GM12878 (cell line): ENCODE measurements at places on chromosomes 7 and 10.

DNA sequence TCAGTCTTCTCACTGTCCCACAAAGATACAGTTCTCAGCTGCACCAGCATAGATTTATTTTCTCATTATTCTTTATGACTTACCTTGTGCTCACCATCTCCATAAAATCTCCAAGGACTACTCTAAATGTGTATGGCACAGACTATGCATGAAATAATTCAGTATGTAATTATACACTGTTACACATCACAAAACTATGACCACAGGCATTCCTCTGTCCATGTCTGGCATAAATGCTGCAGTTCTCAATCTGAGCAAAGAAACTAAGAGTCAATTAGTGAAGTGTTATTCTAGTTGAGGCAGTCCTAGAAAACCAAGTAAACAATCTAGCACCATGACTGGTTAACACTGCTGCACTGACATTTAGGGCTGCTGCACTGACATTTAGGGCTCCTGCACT lies 2.7 kb downstream of the CYCS start:
- DNase-seq = no peak

DNA sequence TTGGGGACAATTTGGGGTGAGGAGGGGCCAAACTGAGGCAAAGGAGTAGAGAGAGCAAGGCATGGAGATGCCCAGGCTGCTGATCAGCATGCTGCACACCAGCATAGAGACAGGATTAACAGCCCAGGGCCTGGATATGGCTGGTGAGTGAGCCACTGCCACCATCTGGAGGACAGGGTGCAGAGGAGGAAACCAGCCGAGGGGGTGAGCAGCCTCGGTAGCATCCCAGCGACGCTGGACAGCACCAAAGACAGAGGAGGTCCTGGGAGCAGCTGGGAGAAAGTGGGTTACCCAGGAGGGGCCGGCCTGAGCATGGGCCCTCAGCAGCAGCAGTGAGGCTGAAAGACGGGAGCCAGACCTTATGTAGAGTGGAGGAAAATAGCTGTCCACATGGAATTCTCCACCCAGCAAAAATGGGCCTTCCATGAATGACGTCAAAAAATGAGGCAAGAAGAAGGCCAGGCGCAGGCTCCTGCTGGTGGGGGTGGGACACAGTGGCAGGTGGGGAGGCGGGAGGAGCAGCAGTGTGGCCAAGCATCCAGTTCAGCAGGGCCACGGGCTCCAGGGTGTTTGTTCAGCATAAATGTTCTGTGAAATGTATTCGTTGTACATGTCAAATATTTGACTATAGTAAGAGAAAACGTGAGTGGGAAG lies 16.7 kb downstream of the RET start:
- no peak for DNase-seq

GRCh38 chr7:5218564-5219360 lies 28.7 kb downstream of the WIPI2 start:
- DNase-seq = peak; percentile 97

DNA sequence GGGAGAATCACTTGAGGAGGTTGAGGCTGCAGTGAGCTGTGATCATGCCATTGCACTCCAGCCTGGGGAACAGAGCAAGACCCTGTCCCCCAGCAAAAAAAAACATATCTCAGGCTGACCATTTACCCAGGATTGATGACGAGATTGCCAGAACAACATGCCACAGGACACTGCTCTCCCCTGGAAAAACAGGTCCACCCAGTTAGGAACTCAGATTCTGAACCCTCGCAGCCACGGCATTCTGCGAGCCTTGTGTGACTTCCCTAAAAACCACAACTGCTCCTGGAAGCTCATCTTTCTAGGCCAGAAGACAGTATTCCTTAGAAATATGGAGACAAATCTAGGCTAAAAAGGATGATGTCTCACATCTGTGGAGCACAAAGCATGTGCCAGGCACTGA lies 42.1 kb upstream of the SH2B2 start:
- no peak for DNase-seq

GRCh38 chr7:44484482-44485313 lies 5.8 kb downstream of the NUDCD3 start:
- no peak for DNase-seq

GRCh38 chr10:71750124-71750841 lies 23.0 kb downstream of the VSIR start:
- DNase-seq = no peak

- no peak for DNase-seq
Observed at GRCh38 chr10:24363070-24363469, 154.1 kb downstream of the KIAA1217 start.

- no peak for DNase-seq
Observed at GRCh38 chr7:34823650-34824258, 165.7 kb downstream of the NPSR1 start.

GRCh38 chr10:83073472-83073871 lies 1065.8 kb upstream of the GHITM start:
- no peak for DNase-seq

DNA sequence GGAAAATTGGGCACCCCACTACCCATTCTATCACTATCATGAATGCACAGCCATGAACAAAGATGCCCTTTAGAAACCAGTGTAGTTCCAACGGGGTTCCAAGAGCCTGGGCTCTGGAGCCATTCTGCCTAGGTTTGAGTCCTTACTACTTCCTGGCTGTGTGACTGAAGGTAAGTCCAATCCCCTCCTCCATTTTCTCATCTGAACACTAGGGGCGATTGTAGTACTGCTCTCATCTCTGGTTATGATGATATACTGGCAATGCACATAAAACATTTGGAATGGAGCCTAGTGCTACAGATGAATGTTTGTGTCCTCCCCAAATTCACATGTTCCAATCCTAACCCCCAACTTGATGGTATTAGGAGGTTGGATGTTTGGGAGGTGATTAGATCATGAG lies 28.1 kb upstream of the CDH23 start:
- no peak for DNase-seq

DNA sequence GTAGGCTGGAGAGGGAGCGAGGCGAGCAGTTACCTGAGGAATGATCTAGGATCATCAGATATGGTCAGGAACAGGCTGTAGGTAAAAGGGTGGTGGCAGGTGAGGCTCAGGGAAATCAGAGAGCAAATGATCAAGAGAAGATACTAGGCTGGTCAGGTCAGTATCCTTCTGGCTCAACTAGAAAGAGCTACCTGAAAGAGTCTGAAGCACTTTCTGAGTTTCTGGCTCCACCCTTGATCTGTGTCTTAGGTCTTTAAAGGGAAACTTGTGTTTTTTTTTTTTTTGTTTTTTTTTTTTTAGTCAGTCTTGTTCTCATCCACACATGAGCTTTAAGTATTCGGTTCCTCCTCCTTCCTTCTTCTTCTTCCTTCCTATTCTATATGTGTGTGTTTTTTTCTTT lies 10.5 kb downstream of the ADAM22 start:
- no peak for DNase-seq

DNA sequence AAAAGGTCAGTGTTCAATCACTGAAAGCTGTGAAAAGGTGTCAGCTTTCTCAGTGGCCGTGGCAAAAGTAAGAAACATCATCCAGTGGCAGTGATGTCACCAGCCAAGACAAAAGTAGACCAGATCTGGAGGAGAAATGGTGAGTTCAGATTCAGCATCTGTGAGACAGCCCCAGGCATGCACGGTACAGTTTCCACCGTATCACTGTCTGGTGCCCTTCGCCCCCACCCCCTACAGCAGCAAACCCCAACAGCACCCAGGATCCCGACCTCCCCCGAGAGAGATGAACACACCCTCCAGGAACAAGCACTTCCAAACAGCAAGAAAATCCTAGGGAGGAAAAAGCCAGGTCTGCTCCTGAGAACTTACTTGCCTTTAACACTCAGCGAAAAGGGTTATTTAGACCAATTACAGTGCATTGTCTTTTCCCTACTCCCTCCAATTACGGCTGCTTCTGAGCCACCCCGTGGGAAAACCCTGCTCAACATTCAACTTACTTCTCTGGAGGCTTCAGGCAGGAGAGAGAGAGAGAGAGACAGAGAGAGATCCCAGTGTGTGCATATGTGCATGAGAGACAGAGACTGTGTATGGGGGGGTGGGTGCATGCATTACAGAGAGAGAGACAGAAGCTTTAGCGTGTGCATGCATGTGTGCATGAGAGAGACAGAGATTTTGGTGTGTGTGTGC lies 189.6 kb downstream of the GRID1 start:
- DNase-seq = no peak

GRCh38 chr7:776992-777727 lies 50.1 kb upstream of the PRKAR1B start:
- no peak for DNase-seq

- DNase-seq = no peak
Observed at GRCh38 chr7:90552521-90552920, 43.6 kb upstream of the CDK14 start.

DNA sequence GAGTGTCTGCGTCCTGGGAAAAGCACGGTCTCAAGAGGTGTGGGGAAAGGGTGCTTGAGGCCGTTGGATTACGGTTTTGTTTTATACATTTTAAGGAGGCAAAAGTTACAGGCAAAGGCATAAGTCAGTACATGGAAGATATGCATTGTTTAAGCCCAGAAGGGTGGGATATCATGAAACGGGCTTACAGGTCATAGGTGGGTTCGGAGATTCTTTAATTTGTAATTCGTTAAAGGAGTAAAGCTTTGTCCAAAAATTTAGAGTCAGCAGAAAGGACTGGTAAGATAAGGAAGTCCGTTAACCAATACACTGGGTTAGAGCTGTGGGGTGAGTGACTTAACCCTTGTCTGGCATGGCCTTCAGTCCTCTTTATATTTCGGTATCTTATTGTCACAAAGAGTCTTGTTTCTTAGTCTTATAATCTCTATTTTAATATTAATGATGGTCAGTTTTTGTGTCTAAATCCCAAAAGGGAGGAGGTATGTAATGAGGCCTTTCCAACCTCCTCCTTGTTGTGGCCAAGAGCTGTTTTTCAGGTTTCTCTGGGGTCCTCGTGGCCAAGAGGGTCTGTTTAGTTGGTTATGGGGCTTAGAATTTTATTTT lies 12.7 kb downstream of the TSPAN14 start:
- DNase-seq = no peak

DNA sequence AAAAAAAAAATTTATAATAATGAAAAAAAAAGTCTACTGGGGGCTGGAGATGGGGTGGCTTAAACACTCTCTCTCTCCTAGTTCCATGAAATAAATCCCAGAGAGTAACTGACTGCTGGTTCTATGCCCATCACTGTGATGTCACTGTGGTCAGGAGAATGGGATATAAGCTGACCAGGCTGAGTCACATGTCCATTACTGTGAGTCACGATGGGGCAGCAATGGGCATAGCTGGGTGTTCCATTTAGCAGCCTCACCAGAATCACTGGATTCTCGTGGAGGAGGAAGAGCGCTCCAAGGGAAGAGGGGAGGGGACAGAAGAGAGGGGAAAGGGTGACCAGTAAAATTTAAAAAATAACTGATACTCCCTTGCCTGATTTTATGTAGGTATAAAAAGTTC lies 37.1 kb downstream of the MASTL start:
- no peak for DNase-seq

- DNase-seq = no peak
Observed at GRCh38 chr7:123709525-123709924, 39.3 kb downstream of the WASL start.

- no peak for DNase-seq
Observed at GRCh38 chr10:110643653-110644597, at the start of gene RBM20. Gene RBM20 (plus strand): TSS chr10:110644336. CDS start chr10:110644455, 119 bp downstream.

GRCh38 chr7:137343281-137343841 lies at the start of gene PTN:
Gene PTN (minus strand): TSS chr7:137343733. CDS start chr7:137254973, 88,760 bp downstream.
- DNase-seq = no peak

- DNase-seq = no peak
Observed at GRCh38 chr10:77661100-77661499, 23.5 kb upstream of the KCNMA1 start.

GRCh38 chr10:68301790-68302502 lies 29.9 kb upstream of the HNRNPH3 start:
- peak; percentile 41 for DNase-seq

GRCh38 chr7:109009636-109010035 lies 440.0 kb downstream of the DNAJB9 start:
- no peak for DNase-seq

GRCh38 chr7:118758582-118758981 lies 534.1 kb downstream of the ANKRD7 start:
- DNase-seq = no peak

DNA sequence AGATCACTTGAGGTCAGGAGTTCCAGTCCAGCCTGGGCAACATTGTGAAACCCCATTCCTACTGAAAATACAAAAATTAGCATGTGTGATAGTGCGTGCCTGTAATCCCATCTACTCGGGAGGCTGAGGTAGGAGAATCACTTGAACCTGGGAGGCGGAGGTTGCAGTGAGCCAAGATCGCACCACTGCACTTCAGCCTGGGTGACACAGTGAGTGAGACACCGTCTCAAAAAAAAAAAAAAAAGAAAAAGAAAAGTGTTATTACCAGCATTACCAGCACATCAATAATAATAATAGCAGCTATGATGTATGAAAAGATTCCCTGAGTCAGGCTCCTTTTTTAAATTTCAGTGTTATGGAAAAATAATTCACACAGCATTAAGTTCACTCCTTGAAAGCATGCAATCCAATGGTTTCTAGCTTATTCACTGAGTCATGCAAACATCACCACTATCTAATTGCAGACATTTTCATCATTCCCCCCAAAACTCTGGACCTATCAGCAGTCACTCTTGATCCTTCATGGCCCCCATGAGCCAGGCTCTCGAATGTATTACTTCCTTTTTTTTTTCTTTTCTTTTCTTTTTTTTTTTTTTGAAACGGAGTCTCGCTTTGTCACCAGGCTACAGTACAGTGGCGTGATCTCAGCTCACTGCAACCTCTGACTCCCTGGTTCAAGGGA lies 228.4 kb downstream of the FANK1 start:
- no peak for DNase-seq

- no peak for DNase-seq
Observed at GRCh38 chr10:73379064-73379748, 20.5 kb upstream of the CFAP70 start.

- no peak for DNase-seq
Observed at GRCh38 chr10:77506517-77507200, 130.9 kb downstream of the KCNMA1 start.

DNA sequence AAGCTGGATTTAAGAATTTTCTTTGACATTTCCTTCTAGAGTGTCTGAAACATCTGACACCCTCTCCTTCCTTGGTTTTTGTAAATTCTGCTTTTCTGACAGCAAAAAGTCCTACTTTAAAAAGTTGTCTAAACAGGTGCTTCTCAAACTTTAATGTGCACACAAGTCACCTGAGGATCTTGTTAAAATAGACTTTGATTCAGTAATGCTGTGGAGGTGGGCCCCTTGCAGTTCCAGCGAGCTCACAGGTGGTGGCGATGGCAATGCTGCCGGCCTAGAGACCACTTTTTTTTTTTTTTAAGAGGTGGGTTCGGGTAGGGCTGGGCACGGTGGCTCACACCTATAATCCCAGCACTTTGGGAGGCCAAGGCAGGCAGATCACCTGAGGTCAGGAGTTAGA lies 77.1 kb downstream of the ABCC2 start:
- DNase-seq = no peak

GRCh38 chr7:28953633-28954032 lies 4.5 kb downstream of the TRIL start:
- no peak for DNase-seq
